ENCODE measurements at places on chromosomes 5 and 9. TPM values are rescaled to one million over a fixed set of nuclear protein-coding genes. Genes with fewer than 3 reads are reported as not detected.

- no peak for DNase-seq
These were observed 164.3 kb upstream of the ACOT12 start for GRCh38 chr5:81558188-81558587.

DNA sequence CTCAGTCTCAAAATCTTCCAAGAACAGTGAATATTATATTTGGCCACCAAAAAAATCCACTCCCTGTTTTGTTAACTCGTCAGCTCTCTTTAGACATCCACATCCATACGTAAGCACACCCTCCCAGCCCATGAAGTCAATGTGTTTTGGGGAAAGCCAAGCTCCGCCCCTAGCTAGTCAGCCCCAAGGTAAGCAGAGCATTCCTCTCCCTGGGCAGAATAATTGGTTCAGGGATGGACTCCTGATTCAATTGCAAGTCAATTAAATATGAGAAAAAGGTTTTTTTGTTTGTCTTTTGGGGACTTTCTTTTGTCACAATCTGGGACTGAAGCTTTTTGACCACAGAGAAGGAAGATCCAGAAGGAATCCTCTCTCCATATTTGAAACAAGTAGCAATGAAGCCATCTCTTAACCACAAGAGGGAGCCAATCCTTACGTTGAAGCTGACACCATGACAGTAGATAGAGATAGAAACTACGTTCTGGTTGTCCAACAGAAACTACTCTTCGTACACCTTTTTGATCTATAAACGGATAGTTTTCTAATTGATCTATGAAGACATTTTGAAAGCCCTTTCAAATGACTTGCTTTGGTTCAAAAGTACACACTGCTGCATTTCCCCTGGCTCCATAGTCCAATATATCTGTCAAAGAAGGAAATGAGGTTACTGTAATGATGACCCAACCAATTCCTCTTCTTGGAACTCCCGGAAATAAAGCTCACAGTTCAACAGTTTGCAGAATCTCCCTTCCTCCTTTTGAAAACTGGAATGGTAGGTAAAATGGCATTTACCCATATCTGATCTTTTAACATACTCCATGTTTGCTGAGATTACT is 166.4 kb downstream of the TLE1 start:
- no peak for DNase-seq

DNA sequence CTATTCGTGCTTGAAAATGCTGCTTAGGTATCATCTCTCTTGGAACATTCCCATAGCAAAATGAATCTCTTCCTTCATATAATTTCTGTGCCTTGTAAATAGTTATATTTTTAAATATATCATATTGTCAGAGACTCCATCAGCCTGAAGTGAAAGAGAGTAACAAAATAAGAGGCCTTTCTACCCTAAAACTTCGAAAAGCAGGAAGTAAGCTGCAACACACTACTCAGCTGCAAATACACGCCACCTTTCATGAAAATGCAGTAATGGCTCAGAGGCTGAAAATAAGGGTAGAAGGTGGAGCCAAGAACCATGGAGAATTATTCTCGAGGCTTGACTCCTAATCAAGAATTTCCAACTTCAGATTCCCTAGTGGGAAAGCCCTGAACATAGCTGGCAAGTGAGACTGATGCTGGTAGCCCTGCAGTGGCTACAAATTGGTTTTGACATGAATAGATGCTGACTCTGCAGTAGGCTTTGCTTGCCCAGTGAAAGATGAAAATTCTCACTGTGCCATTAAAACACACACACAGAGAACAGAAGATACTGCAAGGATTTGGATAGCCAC is 30.2 kb upstream of the PTGER4 start:
- DNase-seq: no peak

GRCh38 chr5:56705217-56705616 is 110.1 kb upstream of the MAP3K1 start:
- no peak for DNase-seq

DNA sequence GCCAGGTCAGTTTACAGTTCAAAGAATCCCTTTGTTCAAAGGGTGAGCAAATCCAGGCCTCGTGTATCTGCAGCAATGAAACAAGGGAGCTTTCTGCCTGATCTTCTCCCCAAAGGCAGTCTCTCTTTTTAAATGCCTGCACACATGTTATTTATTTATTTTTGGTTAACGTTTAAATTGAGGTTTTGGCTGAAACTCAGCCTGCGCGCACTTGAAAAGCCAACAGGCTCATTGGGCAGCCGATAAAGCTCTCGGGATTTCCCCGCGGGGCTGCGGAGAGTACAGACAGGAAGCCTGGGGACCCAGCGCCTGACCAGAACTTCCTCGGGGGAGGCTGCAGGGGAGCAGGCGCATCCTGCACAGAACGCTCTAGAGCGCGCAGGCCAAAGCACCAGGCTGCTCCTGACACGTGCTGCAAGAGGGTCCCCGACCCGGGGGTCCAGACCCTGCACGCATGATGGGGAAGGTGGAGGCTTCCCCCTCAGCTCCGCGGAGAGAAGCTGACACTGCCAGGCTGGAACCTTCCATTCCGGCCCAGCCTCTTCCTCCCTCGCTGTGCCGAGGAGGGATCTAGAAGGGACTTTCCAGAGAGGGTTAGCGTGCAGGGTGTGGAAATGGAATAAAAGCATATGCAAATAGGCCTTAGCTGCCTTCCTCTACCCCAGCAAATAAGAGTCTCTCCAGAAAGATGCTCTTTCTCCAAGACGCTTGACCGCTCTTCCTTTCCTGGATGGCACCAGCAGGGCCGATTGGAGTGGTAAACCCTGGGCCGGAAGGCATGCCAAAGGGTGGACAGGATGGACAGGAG is 46.1 kb downstream of the PTTG1 start:
- DNase-seq: peak; percentile 89

GRCh38 chr5:125290935-125291334 is 544.5 kb upstream of the ZNF608 start:
- DNase-seq: no peak

- no peak for DNase-seq
These were observed 75.2 kb upstream of the SLC25A48 start for GRCh38 chr5:135759149-135759784.

GRCh38 chr9:11471321-11471720 is 858.5 kb upstream of the PTPRD start:
- no peak for DNase-seq

GRCh38 chr5:57097526-57097925 is 76.3 kb upstream of the GPBP1 start:
- no peak for DNase-seq

- no peak for DNase-seq
These were observed 84.6 kb downstream of the AOPEP start for GRCh38 chr9:94811074-94811473.

- no peak for DNase-seq
These were observed 46.5 kb upstream of the CEMIP2 start for GRCh38 chr9:71814815-71815214.

GRCh38 chr9:97362777-97363545 is 48.9 kb upstream of the TDRD7 start:
- DNase-seq: no peak

- no peak for DNase-seq
These were observed 152.3 kb upstream of the KLF9 start for GRCh38 chr9:70566751-70567150.

DNA sequence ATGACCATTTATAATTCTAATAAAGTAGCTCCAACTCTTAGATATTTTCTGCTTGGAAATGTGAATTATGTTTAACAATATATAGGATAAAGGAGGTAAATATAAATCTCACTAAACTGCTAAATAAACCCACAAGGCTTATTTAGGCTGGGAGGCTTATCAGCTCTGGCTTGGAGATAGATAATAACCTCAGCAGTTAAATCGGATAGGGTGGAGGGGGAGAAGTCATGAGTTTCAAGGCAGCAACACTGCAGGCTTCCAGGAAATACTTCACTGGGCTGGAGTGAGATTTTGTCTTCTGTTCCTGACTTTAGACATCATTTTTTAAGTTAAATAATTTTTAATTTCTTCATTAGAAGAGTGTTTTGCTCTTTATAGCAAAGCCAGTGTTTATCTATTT is 80.0 kb upstream of the ITGA2 start:
- no peak for DNase-seq

DNA sequence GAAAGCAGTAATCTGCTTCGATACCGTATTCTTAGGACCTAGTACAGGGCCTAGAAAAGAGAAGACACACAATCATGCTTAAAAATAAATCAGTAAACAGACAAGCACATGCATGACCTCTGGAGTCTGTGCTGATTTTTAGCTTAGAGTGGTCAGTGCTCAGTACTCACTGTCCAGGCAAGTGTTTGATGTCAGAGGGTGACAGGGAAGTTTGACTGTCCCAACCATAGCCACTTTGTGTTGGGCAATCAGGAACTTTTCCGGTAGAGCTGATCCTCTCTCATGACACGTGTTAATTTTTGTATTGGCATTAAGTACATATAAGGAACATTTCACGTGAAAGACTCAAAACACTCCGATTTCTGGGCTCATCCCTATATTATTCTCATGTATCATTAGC is 464.7 kb upstream of the KLF4 start:
- no peak for DNase-seq

DNA sequence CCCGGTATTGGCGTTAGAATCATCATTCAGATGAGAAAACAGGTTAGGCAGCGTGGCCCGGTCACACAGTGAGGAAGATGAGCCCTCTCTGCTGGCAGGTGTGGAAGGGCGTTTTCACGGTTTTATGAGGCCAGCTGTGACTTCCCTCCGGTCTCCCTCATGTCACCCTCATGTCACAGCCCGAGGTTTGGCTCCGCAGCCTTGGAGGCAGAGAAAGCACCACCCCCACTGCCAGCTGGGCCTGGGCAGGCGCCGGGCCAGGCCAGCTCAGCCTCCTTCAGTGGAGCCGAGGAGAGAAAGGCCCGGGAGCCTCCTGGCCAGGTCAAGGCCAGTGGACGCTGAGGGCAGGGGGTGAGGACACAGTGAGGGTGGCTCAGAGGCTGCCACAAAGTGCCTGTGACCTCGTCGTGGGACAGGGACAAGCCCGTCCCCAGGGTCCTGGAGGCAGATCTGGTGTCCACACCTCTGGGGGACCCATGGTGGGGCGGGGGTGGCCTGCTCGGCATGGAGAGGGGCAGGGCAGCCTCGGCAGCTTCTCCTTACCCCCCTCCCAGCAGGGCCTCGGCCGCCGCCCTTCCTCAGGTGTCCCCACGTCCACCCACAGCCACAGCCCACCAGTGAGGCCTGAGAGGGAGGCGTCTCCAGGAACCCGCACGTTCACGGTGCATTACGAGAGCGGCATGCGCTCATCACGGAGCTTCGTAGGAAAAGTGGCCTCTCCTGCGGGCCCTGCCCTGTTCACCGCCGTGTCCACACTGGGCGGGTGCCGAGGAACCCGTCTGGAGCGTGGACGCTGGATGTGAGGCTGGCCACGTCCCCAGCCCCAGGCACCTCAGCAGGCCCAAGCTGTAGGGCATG is 32.2 kb downstream of the EXD3 start:
- DNase-seq: no peak

- DNase-seq: no peak
These were observed 24.7 kb downstream of the WWC1 start for GRCh38 chr5:168316139-168316578.

DNA sequence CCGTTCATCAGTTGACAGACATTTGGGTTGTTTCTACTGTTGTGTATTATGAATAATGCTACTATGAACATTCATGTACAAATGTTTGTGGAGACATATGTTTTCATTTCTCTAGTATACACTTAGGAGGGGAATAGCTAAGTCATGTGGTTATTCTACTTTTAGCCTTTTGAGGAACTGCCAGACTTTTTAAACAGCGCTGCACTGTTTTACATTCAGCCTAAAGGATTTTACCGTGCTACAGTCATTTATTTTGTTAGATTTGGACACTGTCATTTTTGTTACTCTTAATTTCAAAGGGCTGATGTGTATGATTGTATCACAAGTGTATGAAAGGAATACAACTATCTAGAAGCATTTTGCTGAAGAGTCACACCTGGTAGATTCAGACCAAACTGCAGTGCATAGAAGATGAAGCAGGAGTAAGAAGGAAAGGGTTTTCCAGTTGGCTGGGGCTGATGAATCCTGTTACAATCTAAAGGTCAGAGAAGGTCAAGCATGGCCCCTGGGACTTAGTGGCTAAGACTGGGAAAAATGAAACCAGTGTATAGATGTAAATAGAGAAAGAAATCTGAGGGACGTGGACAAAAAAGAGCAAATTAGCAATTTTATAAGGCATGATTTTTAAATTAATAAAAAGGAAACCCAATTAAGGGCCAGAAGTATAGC is 509.7 kb downstream of the PSAT1 start:
- no peak for DNase-seq

- DNase-seq: no peak
These were observed 134.8 kb upstream of the RGMB start for GRCh38 chr5:98638701-98639100.

- peak; percentile 59 for DNase-seq
These were observed 28.9 kb downstream of the HABP4 start for GRCh38 chr9:96478829-96479371.

DNA sequence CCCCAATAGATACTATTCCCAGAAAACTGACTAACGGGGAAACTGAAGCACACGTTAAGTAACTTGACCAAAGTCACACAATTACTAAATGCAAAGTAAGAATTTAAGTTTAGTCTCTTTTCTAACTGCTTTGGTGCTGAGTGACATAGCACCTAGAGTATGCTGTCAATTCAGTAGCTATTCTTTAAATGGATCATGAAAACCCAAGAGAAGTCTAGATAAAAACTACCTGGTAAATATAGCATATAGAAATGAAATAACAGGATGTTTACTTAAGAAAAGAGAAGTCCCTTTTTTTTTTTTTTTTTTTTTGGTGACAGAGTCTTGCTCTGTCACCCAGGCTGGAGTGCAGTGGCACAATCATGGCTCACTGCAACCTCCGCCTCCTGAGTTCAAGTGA is 129.2 kb downstream of the PDE4D start:
- DNase-seq: no peak

YIPF5 gene
- 39.1 TPM for total RNA-seq

STC2 gene
- total RNA-seq: 49.6 TPM

ANGPTL2 gene
- not detected for total RNA-seq

TBC1D13 gene
- total RNA-seq: 10.5 TPM

C5orf58 gene
- not detected for total RNA-seq

PLPP6 gene
- 5.0 TPM for total RNA-seq

SCAI gene
- 13.8 TPM for total RNA-seq

GNG10 gene
- total RNA-seq: 15.4 TPM

TMED9 gene
- total RNA-seq: 83.2 TPM
